ENCODE measurements at places on chromosomes 16 and 17.

DNA sequence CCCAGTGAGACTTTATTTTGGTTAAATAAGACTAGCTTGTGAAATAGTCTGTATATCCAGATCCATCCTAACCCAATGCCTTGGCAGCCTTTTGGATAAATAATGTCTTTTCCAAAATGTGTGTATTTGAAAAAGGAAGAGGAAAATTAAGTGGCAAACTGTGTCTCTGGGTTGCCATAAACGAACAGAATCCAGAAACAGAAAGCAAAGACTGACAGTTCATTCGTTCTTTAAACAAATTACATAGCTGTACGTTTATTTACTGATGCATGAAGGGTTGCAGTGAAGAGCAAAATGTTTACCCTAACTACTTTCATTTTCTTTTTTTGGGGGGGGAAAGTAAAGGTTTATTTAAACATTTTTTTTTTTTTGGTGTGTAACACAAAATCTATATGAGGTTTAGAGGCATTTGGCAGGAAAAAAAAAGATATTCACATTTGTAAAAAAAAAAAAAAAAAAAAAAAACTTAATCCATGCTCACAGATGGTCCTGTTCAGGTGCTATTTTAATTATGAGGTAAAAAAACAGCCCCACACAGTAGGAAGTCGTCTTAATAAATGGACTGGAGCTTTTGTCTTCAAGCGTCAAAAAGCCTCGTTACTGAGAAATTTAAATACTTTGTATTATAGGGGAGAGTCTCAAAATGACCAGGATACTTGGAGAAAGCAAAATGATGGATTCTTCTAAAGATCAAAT, 245.9 kb downstream of the FTO start:
- DNase-seq: no peak

DNA sequence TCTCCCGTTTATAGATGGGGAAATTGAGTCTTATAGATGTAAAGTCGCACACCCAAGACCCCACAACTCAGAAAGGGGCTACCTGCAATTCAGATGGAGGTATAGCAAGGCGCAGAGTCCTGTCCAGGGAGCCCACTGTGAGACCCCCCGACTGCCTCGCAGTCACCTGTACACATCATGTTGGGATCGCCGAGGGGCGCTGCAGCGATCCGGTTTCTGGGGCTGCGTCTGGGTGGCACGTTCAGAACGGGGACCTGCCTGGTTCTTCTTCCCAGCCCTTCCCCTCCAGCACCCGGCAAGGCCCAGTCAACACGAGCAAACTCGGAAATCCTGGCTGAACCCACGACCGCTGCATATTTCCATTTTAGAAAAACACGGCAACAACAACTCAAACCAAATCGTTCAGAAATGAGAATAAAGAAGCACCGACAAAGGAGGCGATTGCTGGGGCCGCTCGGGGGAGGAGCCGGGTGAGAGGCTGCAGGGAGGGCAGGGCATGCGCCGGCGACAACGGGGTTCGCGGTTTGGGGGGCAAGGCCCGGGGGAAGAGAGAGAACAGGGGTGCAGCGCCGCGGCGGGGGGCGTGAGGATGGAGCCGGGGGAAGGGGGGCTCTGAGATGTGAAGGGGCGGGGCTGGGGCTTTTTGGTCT, 643 bp downstream of the HSDL1 start:
- no peak for DNase-seq

DNA sequence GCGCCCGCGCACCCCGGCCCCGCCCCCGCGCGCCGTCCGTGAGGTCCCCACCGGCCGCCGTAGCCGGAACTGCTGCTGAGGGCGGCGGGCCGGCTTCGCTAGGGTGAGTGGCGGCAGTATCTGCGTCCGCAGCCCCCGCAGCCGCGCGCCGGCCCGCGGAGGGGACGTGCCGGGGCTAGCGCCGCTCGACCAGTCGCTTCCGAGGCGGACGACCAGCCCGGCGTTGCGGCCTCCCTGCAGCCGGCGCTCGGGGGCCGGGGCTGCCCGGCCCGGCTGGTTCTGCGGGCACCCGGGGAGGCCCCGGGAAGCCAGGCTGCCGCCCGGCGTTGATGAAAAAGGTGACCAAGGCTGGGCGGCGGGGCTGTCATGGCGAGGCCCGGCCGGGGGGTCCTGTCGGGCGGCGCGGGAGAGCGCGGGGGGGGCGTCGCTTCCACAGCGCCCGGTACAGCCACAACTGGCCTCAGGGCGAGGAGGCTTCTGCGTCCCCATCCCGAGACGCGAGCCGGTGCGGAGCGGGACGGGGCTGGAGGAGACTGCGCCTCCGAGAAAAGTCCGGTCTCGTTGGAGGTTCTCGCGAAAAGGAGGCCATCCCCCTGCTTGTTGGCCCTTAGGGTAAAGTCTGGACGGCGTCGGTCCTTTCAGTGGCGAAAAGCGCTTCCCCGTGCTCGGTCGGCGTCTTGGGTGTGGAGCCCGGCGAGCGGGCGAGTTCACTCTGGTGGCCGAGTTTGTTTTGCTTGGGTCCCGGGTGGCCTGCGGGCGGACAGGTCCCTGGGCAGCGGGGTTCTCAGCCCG, at the start of gene CRAMP1:
TSS of gene CRAMP1 (plus strand) at position 41 of the 792 bp plus-strand sequence. CDS start 2,280 bp downstream, outside the sequence.
- no peak for DNase-seq

GRCh38 chr17:36691606-36692005, 90.2 kb downstream of the MRM1 start:
- DNase-seq: no peak

Measured in heart left ventricle (tissue), 16 donors.